Endothelial cell (in vitro differentiated cells): ENCODE measurements at places on chromosomes 1 and 21.

- no peak for DNase-seq
These were observed 367.4 kb downstream of the RPS6KC1 start for GRCh38 chr1:213418268-213419071.

DNA sequence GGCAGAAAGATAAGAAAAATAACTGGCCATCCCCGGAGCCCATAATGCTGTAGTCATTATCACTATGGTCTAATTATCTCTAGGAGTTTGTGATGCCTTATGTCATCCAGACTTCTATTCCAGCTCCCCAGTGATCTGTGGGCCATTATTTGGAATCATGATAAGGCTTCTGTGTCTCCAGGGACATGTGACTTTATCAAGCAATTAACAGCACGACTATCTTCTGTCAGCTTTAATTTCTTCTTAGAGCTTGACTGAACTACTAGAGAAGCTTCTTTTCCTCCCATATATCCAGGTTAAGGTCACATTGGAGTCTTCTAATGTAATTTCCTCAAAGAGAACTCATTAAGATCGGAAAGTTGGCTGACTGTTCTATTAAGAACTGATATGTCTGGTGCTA, 100.4 kb downstream of the LHX8 start:
- no peak for DNase-seq

GRCh38 chr21:30257773-30258172, 25.0 kb downstream of the KRTAP24-1 start:
- DNase-seq = peak; percentile 34

DNA sequence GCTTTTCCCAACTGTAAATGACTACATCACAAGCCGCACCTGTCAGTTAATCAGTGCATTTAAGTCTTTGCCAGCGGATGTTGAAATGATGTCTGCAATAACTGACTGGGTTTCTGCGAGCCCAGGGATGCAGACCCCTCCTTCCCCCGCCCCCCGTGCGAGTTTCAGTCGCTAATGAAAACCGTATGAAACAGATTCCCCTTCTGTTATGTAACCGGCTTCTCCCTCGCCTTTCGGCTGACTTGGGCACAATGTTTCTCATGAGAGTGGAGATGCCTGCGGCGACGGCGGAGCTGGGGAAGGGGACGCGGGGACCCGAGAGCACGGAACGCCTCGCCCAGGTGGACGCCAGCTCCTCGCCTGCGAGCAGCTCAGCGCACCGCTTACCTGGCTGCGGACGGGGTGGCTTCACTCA, 753 bp downstream of the KCNJ6 start:
- DNase-seq = peak; percentile 11

DNA sequence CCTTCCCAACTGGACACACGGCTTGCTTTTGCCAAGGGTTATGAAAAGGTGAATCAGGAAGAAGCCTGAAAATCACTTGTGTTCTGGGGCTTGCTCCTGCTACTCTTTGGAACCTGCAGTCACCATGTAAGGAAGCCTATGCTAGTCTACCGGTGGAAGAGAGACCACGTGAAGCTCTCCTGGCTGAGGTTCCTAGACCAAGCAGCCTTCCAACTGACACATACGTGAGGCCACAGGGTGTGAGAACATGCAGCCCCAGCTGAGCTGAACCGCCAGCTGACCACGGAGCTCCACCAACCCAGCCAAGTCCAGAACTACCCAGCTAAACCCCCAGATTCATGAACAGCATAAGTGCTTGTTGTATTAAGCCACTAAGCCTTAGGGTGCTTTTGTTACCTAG, 72.8 kb upstream of the KRTAP19-8 start:
- no peak for DNase-seq

DNA sequence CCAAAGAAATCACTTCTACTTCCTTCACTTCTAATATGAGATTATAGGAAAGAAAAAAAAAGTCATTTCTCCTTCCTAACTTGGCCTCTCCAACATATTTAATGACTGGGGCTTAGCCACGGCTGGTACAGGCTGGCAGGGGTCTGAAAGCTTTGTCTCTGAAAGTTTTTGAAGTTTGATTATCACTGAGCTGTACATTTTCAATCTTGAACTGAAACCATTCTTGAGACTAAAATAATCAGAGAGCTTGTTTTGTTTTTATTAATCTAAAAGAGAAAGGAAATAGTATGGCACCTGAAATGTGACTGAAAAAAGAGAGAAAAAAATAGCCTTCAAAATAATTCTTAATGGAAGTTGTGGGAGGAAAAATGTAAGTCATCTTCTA, 3.8 kb upstream of the KRTAP19-8 start:
- no peak for DNase-seq

DNA sequence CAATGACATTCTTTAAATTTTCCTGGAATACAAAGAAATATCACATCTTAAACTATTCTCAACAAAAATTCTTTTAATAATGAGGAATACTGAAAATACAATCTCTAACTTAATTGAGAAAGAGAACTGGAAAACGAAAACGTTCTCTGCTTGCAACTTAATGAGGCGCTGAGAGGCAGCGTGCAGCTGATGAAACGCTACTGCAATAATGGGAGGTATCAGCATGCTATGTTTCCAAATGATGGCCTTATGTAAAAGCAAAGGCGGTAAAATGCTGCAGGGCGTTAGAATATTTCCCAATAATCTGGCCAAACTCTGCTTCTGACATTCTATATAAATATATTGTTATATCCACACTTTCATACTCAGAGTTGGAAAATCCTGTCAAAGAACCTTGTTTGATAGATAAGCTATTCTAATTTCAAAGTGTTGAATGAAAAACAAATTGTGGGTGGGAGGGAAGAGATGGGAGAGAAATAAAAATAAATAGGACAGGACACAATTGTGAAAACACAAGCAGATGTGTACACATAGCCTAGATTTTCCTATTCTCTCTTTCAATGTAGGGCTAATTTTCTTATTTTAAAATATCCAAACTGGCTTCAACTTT, 70.9 kb downstream of the APP start:
- no peak for DNase-seq

GRCh38 chr1:112536561-112536960, 27.8 kb downstream of the WNT2B start:
- no peak for DNase-seq

DNA sequence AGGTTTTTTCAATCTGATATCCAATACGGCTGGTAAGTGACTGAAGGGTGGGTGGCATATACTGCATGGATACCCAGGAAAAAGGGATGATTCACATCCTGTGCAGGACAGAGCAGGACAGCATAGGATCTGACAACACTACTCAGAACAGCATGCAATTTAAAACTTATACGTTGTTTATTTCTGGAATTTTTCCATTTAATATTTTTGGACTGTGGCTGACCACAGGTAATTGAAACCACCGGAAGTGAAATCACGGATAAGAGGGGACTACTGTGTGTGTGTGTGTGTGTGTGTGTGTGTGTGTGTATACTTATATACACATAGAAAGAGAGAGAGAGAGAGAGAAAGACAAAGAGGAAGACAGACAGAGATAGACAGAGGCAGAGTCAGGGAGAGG, 23.0 kb downstream of the ERICH3 start:
- no peak for DNase-seq

GRCh38 chr1:204267191-204267601, 53.4 kb upstream of the GOLT1A start:
- no peak for DNase-seq

DNA sequence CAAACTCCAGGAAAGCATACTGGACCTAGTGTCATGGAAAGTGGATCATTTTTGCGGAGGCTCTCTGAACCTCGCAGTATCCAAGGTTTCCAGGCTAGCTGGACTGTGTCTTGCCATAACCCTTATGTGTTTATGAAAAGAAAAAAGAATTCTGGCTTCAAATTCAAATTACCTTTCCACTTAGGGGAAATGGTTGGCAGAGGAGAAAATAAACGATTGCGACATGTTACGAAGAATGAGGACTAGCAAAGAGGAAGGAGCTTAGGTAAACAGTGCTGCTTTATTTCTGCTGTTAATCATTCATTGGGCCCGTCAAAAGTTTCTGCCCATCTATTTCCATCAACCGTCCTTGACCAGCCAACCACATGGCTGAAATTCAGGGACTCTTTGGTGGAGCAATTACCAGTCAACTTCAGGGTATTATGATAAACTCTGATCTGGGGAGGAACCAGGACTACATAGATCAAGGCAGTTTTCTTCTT, at the start of gene C4BPA:
TSS of gene C4BPA (plus strand) at position 342 of the 482 bp plus-strand sequence. CDS start 8,793 bp downstream, outside the sequence.
- DNase-seq = no peak

- DNase-seq = no peak
These were observed 253.2 kb downstream of the FMN2 start for GRCh38 chr1:240344918-240345317.

DNA sequence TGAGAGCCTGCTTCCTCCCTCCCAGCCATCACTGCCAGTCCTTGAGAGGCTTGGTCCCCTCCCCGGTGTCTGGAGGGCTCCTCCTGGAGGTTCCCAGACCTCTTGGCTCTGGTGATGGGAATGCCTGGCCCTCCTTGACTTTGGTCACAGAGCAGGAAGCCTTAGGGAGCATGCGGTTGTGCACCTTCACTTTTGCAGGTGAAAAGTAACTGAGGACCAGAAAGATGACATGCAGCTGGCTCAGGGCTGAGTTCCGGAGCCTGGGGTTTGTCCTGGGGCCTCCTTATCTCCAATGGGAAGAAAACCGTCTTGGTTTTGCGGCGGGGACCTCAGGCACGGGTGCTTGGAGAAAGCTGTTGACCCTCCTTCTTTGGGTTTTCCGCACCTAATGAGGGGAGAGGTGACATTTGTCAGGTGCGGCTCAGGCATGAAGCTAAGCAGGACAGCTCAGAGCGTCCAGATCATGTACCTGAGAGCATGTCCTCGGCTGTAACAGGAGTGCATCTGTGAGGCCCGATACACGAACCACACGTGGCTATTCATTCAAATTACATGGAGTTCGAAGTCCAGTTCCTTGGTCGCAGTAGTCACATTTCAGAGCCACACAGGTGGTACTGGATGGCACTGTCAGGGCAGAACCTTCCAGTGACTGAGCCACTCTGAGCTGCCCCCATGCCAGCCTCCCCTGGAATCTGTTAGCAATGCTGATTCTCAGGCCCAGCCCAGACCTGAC, 608 bp upstream of the MX2 start:
- DNase-seq = no peak

- DNase-seq = peak; percentile 45
These were observed 27.3 kb downstream of the EIF4G3 start for GRCh38 chr1:21149430-21149854.

DNA sequence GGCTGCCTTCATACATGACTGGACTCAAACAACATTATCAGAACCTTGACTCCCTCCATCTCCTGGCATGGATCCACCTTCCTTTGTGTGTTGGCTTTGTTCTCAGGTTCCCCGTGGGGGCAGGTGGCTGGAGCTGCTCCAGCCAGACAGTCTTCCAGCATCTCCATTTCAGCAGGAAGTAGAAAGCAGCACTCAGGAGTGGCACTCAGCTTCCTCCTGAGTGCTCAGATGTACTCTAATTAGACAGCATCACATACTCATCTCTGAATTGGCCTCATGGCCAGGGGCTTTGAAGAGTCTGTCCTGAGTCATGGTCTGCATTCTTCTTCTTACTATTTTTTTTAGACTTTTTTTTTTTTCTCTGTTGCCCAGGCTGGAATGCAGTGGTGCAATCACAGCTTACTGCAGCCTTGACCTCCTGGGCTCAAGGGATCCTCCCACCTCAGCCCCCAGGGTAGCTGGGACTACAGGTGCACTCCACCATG, 27.9 kb downstream of the OVAAL start:
- no peak for DNase-seq

- DNase-seq = no peak
These were observed 11.1 kb downstream of the TNFSF18 start for GRCh38 chr1:173039626-173040025.

GRCh38 chr1:155003766-155004351, 1.3 kb downstream of the ZBTB7B start:
- DNase-seq = no peak

GRCh38 chr1:95627244-95627643, 393.2 kb downstream of the RWDD3 start:
- no peak for DNase-seq

DNA sequence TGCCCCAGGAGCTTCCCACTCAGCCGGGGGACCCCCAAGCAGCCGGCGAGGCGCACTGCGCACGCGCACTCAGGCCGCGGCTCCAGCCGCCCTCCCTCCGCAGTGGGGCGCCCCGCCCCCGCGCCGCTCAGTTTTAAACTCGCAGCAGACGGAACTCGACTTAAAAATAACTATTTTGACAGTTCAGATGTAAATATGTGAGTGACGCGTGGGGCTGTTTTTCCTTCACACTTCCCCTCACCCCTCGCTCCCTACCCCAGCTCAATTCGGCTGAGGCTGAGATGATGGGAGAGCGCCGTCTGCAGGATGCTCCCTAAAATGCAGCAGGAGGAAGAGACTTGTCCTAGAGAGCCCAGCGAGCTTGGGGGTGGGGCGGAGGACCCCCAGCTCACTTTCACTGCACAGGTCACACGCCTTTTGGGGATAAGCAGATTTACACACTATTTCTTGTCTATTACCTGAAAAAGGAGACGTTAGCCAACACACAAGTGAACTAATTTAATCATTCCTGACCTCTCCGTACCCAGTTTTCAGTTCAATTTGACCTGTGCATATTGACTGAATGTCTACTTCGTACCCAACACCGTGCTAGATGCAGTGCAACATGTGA, 8.9 kb upstream of the LEMD1 start:
- DNase-seq = peak; percentile 71

DNA sequence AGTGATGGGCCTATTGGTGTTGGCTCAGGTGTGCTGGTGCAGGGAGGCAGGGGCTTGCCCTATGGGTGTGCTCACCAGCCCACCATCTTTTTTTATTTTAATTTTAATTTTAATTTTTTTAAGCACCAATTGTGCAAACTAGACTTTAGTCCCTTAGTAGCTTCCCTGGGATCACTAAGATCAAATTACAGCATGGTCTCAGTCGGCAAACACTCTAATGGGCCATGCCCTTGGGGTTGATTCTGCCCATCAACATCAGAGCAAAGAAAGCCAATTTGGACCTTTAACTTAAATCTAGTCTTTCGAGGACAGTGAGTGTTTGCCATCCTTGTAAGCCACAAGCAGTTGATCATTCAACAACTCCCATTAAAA, 64.7 kb upstream of the KCNE2 start:
- no peak for DNase-seq

GRCh38 chr1:92934395-92935378, 26.6 kb downstream of the DIPK1A start:
- DNase-seq = no peak

GRCh38 chr1:54609301-54609921, 13.9 kb downstream of the FAM151A start:
- DNase-seq = no peak

GRCh38 chr1:239735111-239735510, 348.7 kb downstream of the CHRM3 start:
- DNase-seq = no peak

GRCh38 chr1:154556422-154556821, 2.0 kb downstream of the UBE2Q1 start:
- DNase-seq = no peak

DNA sequence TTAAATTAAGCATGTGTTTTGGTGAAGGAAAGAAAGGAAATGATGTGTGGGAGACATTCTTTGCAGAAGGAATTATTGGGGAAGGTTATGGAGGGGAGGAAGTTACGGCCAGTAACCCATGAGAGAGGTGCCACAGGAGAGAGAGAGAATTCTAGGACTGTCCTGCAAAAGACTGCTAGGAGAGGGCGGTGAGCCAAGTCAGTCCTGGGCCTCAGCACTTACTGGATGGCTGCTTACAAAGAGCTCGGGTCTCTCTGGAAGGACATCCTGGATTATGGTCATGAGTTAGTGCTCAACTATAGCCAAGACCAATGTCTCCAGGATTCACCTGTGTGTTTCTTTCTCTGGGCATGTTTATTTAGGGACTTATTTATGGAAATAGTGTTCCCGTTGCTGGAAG, 74.4 kb upstream of the HSD17B7 start:
- no peak for DNase-seq
